ENCODE measurements at places on chromosomes 4 and X.

DNA sequence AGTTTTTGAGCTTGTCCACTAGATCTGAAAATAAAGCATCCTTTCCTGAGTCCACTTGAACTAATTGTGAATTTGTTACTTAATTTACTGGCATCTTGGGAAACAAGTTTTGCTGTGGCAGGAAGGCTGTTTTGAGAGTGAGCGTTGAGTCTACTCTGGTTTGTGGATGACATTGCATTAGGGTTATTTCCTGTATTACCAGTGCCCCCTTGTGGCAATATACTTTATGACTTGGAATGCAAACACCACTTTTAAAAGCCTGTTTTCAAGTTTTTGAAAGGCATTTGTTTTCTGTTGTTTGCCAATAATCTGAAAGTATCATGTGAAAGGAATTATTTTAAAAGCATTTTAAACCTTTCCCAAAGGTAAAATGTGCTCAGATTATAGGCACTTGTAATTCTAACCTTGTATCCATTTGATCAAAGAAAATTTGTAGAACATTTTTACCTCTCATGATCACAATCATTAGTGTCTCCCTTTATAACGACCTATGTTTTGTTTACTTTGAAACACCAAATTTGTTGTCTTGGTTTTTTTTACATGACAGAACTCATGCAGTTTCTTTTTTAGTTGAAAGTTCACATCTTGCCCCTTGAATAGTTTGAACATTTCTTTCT lies 18.0 kb upstream of the CYP2U1 start:
- DNase-seq: no peak

GRCh38 chr4:182644683-182645050 lies 272.5 kb downstream of the DCTD start:
- no peak for DNase-seq

DNA sequence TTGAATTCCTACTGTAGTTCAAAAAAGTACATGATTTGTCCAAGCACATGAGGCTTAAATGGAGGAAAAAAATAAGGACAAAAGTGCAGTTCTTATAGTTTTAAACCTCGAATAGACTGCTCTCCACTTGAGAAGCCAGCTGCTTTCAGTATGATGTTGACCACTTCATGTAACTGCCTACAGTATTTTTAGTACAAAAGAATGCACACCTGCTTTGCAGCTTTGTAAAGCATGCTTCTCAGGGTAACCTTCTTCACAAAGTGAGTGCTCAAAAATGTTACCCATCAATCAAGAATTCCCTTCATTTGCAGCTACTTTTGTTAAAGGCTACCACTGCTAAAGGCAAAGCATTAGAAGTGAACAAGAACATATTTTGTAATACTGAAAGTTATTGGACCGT lies 83.4 kb upstream of the FAM47B start:
- no peak for DNase-seq

- no peak for DNase-seq
Measured at GRCh38 chr4:178165251-178165950, 723.2 kb upstream of the AGA start.

GRCh38 chr4:185991770-185992169 lies 77.2 kb upstream of the TLR3 start:
- no peak for DNase-seq

DNA sequence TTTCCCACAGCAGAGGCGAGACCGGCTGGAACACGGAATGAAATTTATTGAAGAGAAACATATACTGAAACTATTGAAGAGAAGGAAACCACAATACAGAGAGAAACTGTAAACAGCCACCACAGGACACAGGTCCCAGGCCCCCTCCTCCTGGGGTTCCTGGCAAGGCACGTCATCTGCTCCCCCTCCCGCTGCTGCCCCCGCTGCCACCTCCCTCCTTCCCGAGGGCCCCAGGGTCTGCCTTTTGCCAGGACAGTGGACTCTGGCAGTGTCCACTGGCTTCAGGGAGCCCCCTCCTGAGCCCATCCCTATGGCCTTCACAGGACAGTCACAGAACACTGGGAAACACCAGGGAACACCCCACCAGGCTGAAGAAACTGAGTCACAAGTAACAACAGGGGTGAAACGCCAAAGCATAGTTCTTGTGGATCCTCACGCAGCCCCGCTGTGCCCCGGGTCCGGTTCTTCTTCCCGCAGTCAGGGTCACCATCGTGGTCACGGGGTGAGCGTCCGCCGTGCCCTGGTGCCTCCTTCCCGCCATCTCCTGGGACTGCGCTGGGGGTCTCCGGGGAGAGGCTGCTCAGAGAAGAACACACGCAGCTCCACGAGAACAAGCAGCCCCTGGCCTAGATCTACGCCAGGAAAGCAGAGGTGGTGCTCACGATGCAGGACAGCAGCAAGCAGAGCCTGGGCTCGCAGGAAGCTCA lies 5.4 kb downstream of the PNMA6E start:
- DNase-seq: no peak

- no peak for DNase-seq
Measured at GRCh38 chr4:73527196-73527595, 45.7 kb downstream of the AFM start.

DNA sequence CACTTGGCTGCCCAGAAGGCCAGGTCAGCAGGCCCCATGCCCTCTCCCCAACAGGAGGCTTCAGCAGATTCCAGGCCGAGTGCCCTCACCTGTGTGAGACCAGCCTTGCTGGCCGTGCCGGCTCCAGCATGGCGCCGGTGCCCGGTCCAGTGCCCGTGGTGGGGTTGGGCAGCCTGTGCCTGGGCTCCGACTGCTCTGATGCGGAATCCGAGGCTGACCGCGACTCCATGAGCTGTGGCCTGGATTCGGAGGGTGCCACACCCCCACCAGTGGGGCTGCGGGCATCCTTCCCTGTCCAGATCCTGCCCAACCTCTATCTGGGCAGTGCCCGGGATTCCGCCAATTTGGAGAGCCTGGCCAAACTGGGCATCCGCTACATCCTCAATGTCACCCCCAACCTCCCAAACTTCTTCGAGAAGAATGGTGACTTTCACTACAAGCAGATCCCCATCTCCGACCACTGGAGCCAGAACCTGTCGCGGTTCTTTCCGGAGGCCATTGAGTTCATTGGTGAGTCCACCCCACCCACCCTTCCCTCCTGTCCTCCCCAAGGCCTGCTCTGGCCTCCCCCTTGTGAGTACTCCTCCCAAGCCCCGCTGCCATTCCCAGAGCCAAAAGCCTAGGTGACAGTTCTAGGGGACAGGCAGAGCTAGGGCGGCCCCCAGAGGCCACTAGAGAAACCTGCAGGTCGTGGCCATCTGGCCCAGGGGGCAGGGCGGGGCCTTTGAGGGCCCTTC lies 2.3 kb downstream of the DUSP9 start:
- no peak for DNase-seq
